ENCODE measurements at places on chromosomes 7 and 10.

GRCh38 chr10:83166344-83166743 is 973.0 kb upstream of the GHITM start:
- no peak for DNase-seq

DNA sequence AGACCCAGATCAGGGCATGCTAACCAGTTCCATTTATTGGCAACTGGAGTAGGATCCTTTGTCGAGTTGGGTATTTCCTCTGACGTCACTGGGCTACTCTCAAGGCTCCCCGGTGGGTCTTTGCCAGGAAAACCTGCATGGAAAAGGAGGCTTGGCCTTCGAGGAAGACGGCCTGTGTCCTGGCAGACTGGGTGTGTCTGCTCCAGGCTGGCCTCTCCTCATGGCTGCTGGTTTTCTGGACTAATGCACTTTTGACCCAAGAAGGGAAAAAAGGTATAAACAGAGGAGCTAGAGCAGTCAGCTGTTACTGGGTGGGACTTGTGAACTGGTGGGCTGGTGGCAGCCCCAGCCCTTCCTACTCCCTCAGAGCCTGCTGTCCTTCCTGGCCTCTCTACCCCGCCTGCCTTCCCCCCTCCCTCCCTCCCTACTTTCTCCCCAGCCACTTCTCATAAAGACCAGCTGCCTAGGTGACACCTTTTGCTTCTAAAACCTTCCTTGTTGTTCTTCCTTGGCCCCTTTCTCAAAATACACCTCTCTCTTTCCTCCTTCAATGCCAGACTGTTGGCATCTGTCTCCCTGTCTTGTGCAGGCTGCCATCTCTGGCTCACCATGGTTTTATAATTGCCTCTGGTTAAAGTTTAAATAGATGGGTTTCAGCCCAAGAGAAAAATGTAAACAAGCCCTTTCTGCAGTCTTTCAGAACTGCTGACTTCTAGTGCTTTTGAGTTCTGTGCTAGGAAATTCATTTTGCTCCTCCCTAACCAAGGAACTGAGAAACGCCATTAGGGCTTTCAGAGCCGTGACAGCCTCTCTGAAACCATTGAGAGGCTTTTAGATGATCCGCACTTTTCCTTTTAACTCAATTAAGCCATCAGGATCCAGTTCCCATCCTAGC is 101.8 kb upstream of the MKLN1 start:
- no peak for DNase-seq

DNA sequence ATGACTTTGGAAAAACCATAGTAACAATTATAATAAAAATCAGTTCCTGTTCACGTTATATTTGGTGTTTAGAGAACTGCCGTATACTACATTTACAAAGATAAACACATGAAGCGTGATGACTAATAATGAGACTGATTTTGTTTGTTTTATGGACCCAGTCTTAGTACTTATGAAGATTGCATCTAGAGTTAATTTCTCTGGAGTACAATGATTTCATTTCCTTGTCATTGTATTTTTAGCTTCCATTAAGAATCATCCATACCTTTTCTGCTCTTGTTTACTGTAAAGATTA is 2.9 kb downstream of the RBM20 start:
- DNase-seq: no peak

GRCh38 chr10:32650246-32650655 is 204.3 kb downstream of the CCDC7 start:
- DNase-seq: no peak

GRCh38 chr7:50544992-50545391 is 20.2 kb downstream of the DDC start:
- DNase-seq: no peak

DNA sequence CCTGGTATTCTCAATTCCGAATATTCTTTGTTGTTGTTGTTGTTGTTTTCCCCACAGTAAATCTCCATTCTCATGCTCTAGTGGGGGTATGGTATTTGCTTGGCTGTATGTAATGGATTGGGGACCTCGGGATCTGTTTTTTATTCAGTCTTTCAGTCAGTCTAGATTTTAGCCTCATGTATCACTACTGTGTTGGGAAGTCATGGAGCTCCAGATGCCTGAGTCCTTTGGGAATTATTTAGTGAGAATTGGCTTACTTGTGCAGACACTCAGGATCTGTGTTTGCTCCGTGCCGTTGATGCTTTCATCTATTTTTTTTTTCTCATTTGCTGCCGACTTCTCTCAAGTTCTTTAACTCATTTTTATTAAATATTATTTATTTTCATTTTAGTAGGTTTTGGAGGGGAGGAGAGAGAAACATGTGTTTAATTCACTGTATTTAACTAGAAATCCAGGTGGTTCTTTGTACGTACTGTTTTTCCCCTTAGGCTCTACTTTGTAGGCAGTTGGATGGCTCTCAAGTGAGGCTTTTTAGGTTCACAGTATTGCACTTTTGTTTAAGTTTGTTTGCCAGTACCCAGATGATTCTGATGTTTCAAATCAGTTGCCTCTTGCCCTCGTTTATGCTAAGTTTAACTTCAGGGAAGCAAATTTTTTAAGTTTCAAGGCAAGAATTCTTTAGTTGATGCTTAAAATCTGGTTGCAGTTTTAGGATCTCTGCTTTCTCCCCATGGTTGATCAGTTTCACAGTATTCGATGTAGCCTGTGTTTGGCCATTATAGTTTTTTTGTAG is 36.9 kb downstream of the ZNRF2 start:
- no peak for DNase-seq

GRCh38 chr7:134763960-134764359 is 15.5 kb upstream of the CALD1 start:
- no peak for DNase-seq

- no peak for DNase-seq
These were observed 144.3 kb downstream of the TCERG1L start for GRCh38 chr10:131167036-131167860.

DNA sequence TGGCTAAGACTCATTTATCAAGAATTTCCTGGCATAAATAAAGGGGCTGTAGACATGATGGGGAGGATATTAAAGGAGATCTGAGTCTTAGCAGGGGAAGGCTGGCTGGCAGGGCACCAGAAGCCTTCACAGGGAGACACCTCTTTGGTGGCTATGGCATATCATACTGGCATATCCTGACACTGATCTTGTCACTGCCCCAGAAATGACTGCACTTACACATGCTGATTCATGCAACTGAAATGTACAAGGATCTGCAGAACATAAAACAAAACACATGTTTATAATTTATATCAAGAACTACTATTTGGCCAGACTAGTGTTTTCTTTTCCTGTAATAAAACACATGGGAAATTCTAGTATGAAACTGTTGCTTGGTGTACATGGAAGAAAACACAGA is 5.5 kb upstream of the LIPN start:
- DNase-seq: no peak

- DNase-seq: no peak
These were observed 21.5 kb downstream of the TEX36 start for GRCh38 chr10:125661431-125661940.

GRCh38 chr10:129277841-129278240 is 189.2 kb upstream of the MGMT start:
- DNase-seq: no peak

- no peak for DNase-seq
These were observed 7.2 kb upstream of the SNX10 start for GRCh38 chr7:26284477-26284876.

- DNase-seq: no peak
These were observed 55.1 kb upstream of the TRIL start for GRCh38 chr7:29013082-29013695.

DNA sequence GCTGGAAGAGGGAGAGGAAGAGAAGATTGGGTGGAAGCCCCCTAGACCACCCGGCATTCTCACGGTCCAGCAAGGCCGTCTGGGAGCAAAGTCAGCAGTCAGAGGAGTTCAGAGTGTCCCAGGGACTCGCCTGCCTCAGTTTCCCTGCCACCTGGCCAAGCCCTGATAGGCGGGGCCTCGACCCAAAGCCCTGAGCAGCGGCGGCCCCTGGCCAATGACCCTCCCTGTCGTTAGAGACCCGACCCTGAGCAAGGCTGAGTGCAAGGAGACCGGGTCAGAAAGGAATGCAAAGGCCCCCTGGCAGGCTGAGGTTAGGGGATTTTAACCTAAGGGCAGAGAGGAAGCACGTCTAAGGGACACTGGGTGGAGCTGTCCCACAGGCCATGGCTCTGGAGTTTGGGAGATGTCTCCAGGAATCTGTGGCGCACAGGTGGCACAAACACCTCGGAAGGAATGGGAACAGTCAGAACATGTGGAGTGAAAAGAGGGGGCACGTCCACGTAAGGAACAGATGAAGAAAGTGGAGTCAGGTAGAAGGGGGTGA is 196.8 kb upstream of the PDE1C start:
- no peak for DNase-seq

DNA sequence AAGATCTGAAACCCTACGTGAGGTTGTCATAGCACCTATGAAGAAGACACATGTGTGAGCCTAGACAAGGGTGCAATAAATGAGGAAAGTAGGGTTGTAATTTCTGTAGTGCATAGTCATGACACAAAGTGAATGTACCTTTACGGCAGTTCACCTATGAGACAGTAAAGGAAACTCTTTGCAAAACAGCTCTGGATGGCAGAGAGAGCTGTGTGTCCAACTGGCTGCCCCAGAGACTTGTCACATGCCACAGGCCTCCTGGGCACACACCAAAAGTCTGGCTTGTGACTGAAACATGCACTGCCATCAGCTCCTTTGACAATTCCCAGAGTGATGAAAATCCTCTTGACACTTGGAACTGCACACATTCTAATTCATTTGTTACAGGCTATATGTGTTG is 90.7 kb upstream of the NAMPT start:
- no peak for DNase-seq
